ENCODE measurements at places on chromosomes 5 and 9.

DNA sequence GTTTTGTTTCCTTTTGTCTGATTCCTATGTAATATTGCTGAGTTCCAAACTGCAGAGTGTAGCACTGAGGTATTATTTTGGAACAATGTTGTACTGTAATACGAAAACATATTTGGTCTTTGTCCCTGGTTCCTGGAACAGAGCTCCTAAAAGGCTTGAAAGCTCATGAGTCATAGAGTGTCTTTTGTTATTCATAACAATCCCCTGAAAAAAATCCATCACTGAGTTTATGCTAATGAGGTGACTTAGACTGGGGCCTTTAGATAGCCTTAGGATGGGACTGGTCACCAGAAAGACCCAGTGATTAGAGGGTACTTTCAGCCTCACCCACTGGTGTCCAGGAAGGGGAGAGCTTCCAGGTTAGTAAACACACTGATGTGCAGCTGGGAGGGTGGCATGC lies 132.7 kb upstream of the POU5F2 start:
- H3K36me3 ChIP-seq, result no peaks in the 10 kb centered on the region
- no peak overlapping the region for H3K27ac ChIP-seq
- no peak overlapping the region for H3K4me3 ChIP-seq
- no peak for DNase-seq

DNA sequence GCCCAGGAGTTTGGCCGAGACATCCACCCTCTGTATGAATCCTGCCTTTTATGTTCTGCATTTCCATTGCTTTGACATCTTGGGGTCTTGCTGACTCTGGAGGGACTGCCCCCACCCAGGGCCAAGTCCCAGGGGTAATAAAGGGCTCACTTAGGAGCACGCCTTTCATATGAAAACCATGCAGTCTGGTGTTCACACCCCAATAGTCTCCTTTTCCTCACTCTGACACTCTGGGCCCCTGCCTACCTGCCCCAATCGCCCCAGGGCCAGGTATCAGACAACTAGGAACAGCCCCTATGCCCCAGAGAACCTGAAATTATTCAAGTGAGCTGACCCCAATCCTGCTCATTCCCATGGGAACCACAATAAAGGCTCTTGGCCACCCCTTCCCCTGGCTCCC lies 33.1 kb upstream of the RAPGEF1 start:
- no peak overlapping the region for H3K4me3 ChIP-seq
- no peaks in the 10 kb centered on the region for H3K27me3 ChIP-seq
- H3K36me3 ChIP-seq, result no peaks in the 10 kb centered on the region
- no peaks in the 10 kb centered on the region for H3K4me1 ChIP-seq
- H3K27ac ChIP-seq, result no peak overlapping the region

DNA sequence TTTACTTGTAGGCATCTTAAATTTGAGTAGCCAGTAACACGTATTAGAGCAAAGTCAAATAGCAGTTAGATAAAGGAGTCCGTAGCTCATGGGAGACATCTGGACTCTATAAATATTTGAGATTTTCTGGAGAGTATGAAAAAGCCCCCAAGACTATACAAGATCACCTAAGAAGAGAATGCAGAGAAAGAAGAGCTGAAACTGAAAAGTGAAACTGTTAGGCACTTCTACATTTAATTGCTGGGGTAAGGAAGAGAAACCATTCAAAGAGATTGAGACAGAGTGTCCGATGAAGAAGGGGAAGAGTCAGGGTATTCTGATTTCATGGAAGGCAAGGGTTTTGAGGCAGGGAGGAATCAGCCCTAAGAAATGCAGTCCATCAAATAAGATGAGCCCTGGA lies 2372.1 kb downstream of the MAT2B start:
- H3K27me3 ChIP-seq, result no peaks in the 10 kb centered on the region
- H3K4me1 ChIP-seq, result no peaks in the 10 kb centered on the region
- no peak for DNase-seq
- H3K4me3 ChIP-seq, result no peak overlapping the region
- H3K27ac ChIP-seq, result no peak overlapping the region
- no peaks in the 10 kb centered on the region for H3K36me3 ChIP-seq

- DNase-seq, result no peak
- H3K4me1 ChIP-seq, result peaks cover 8% of the 10 kb centered on the region
- no peaks in the 10 kb centered on the region for H3K36me3 ChIP-seq
- H3K4me3 ChIP-seq, result peak overlapping the region; percentile 89
These were observed 1.2 kb downstream of the JAK2 start for GRCh38 chr9:4986296-4986695.

DNA sequence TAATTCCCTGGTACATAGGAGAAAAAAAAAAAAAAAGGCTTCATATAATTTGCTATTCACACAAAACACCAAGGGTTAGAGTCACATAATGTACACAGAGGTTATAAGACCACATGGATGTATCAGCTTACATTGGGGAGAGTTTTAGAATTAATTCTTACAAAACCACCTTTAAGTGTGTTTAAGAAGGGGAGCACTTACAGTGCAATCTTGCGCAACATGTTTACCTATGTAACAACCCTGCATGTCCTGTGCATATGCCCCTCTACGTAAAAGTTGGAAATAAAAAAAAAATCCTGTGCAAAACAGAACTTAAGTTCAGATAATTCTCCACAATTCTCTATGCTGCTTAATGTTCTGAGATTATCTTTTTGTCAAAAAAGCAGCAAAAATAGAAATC lies 190.0 kb downstream of the DENND1A start:
- H3K27ac ChIP-seq, result no peak overlapping the region
- DNase-seq, result no peak
- H3K4me1 ChIP-seq, result peaks cover 6% of the 10 kb centered on the region
- H3K4me3 ChIP-seq, result no peak overlapping the region
- no peaks in the 10 kb centered on the region for H3K27me3 ChIP-seq
- no peaks in the 10 kb centered on the region for H3K36me3 ChIP-seq

GRCh38 chr5:31626156-31626555 lies 12.8 kb upstream of the PDZD2 start:
- no peak overlapping the region for H3K4me3 ChIP-seq
- DNase-seq, result no peak

GRCh38 chr9:18980189-18980588 lies 52.8 kb downstream of the SAXO1 start:
- H3K4me3 ChIP-seq, result no peak overlapping the region
- H3K4me1 ChIP-seq, result peaks cover 5% of the 10 kb centered on the region
- H3K27ac ChIP-seq, result no peak overlapping the region
- H3K27me3 ChIP-seq, result no peaks in the 10 kb centered on the region

DNA sequence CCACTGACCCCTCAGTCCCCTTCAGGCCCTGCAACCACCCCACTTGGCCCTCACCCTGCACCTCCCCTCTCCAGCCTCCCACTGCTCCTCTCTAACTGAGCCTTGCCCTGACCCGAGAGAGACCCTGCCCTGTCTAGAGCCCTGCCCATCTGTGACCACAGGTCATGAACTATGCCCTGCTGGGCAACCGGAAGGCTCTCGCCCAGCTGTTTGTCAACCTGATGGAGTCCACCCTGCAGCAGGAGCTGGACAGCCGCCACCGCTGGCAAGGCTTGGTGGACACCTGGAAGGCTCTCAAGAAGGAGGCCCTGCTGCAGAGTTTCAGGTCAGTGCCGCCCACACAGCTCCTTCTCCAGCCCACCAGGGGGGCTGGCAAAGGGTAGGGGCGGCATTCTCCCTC lies 9.4 kb downstream of the CCDC180 start:
- H3K27ac ChIP-seq, result no peak overlapping the region
- no peaks in the 10 kb centered on the region for H3K36me3 ChIP-seq
- H3K4me3 ChIP-seq, result no peak overlapping the region
- no peaks in the 10 kb centered on the region for H3K27me3 ChIP-seq

DNA sequence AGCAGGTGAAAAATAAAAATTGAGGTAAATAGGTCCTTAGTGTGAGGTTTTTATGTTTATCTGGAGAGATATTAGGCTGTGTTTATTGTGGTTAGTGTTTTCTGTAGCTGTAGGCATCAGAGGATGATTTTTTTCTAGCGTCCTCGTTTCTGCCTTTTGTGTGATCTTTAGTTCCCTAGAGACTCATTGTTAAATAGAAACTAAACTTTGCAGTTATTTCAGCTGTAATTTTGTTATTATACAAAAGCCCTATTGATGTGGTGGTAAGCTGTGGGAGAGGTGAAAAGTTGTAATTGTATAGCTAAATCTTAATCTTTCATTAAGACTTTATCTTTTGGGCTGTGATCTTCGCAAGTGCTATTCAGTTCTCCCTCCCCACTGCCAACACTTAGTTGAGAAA lies 340.3 kb downstream of the CYLC2 start:
- H3K27ac ChIP-seq, result no peak overlapping the region
- no peak overlapping the region for H3K4me3 ChIP-seq
- H3K27me3 ChIP-seq, result no peaks in the 10 kb centered on the region
- no peaks in the 10 kb centered on the region for H3K4me1 ChIP-seq
- no peak for DNase-seq

- H3K36me3 ChIP-seq, result no peaks in the 10 kb centered on the region
- H3K27ac ChIP-seq, result no peak overlapping the region
- H3K27me3 ChIP-seq, result no peaks in the 10 kb centered on the region
- no peaks in the 10 kb centered on the region for H3K4me1 ChIP-seq
These were observed 6.8 kb upstream of the SLC2A6 start for GRCh38 chr9:133485531-133486260.

DNA sequence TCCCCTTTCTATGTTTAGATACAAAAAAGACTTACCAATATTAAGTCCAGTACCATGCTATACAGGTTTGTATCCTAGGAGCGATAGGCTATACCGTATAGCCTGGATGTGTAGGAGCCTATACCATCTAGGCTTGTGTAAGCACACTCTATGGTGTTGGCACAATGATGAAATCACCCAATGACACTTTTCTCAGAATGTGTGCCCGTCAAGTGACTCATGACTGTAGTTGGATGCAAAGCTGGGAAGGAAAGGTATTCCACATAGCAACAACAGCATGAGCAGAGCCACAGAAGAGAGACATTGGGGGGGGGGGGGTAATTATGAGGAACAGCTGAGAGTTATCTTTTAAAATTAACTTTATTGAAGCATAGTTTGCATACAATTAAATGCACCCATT lies 63.2 kb downstream of the TTLL11 start:
- no peak overlapping the region for H3K27ac ChIP-seq
- peaks cover 2% of the 10 kb centered on the region for H3K4me1 ChIP-seq
- H3K27me3 ChIP-seq, result no peaks in the 10 kb centered on the region
- H3K36me3 ChIP-seq, result no peaks in the 10 kb centered on the region

GRCh38 chr5:129096382-129096991 lies 1.9 kb downstream of the ISOC1 start:
- peaks cover 6% of the 10 kb centered on the region for H3K4me1 ChIP-seq
- no peaks in the 10 kb centered on the region for H3K27me3 ChIP-seq
- DNase-seq, result no peak

- H3K4me1 ChIP-seq, result no peaks in the 10 kb centered on the region
- no peaks in the 10 kb centered on the region for H3K27me3 ChIP-seq
- no peak for DNase-seq
These were observed 46.4 kb downstream of the RBM27 start for GRCh38 chr5:146249801-146250200.

DNA sequence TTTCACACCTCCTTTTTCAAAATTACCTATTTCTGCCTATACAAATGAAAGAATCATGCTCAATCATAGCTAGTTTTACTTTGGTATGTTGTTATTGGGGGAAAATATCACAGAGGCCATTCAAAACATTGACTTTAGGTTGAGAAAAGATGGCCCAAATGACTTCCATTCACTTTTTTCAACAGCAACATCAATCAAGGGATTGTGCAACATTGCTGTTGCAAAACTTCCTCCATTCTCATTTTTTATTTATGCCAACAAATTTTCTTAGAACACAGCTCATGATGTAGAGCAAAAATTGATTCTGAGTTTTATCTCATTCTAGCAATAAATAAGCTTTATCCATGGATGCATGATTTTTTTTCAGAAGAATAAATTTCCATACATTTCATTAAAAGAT lies 93.6 kb upstream of the RORB start:
- H3K4me3 ChIP-seq, result no peak overlapping the region
- no peaks in the 10 kb centered on the region for H3K36me3 ChIP-seq
- no peak overlapping the region for H3K27ac ChIP-seq
- no peak for DNase-seq

- H3K4me1 ChIP-seq, result no peaks in the 10 kb centered on the region
- H3K36me3 ChIP-seq, result no peaks in the 10 kb centered on the region
- no peak for DNase-seq
- no peaks in the 10 kb centered on the region for H3K27me3 ChIP-seq
- no peak overlapping the region for H3K27ac ChIP-seq
These were observed 263.4 kb downstream of the TMEM232 start for GRCh38 chr5:110463106-110463505.

GRCh38 chr5:52024359-52024758 lies 641.1 kb downstream of the ISL1 start:
- no peaks in the 10 kb centered on the region for H3K4me1 ChIP-seq
- no peaks in the 10 kb centered on the region for H3K36me3 ChIP-seq
- no peak overlapping the region for H3K27ac ChIP-seq

DNA sequence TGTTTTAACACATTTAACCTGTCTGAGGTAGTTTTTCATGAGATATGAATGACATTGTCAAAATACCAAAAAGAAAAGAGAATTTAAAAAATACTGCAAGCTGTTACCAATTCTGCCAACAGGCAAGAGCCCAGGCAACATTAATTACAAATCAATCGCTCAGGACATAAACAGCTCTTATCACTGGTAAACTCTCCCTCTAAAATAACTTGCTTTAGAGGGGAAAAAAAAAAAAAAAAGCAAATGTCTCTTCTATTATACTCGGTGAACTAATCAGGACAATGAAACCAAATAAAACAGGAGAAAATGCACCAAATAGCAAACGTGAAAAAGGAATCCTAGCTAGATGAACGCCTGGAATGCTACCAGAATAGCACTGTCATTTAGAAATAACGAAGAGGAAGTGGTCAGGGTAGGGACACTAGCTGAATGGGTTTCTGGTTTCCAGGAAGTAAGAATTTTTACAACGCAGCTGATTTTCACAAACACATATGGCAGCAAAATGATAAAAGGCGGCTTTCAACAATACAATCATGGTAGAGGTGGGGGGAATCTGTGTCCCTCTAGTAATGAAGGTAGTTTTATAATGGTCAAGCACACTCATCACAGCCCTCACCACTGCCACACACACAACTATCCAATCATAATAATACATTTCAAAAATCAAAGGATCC lies 94.9 kb downstream of the DENND1A start:
- no peaks in the 10 kb centered on the region for H3K36me3 ChIP-seq
- H3K4me1 ChIP-seq, result peaks cover 2% of the 10 kb centered on the region
- no peak overlapping the region for H3K4me3 ChIP-seq

All from ovary (tissue), 10 donors.